ENCODE measurements at places on chromosomes 7 and 10.
A peak's percentile ranks its signal among the peaks of the same experiment; 100 is the strongest.

DNA sequence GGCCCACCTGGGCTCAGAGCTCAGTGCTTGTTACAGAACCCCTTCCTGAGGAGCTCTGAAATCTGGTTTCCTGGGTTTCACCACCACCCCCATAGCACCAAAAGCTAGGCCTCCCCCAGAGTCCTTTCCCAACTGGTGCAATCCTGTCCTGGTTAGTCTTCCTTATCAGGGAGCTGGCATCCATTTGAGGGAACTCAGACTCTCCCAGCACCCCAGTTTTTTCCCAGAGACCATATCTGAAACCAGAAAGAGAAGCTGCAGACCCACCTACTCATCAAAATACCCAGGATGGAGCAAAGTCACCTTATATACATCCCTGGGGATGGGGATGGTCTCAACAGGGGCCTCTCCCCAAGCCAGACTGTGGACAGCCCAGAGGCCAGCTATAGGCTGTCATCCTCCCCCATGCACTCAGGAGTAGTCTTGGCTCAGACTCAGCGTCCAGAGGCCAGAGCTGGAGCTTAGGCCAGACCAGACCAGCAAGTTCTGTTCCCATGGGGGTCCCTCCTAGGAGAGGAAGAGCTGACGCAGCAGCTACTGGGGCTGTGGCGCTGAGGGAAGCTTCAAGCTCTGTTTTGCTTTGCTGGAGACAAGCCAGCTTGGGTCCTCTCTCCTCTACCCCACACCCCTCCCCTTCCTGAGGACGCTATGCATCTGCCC is 3.0 kb downstream of the TBATA start:
- DNase-seq, result no peak

- DNase-seq, result no peak
Observed at GRCh38 chr10:7542189-7542914, 124.4 kb downstream of the ITIH5 start.

DNA sequence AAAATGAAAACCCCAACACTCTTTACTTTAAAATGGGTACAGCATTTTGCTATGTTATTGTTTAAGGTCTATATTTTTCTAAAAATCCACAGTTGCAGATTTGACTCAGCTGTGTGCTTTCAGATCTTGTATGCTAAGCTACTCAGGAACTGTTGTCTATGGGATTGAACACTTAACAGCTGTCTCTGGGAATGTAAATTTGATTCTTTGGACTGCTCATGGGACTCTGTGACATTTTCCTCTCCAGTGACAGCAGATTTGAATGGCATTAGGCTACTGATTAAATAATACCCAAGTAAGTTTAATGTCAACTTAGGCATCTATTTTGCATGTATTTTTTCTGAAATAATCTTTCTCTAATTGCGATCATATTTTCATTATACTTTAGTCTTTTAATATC is 1.7 kb upstream of the CD36 start:
- no peak for DNase-seq

DNA sequence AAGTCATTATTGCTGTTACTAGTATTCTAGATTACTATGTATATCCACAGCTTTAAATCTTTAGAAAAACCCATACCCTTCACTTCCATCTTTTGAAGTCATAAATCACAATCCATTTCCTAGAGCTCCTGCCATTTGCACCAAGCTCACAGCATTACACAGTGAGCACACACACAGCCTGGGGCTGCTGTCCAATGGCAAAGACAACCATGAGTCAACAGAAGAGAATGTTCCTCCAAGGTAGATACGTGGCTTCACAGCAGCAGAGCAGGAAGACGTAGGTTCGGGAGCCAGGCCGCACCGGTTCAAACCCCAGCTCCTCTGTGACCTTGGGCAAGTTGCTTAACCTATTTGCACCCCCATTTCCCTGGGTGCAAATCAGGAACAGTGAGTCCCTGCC is 234.6 kb downstream of the DIP2C start:
- no peak for DNase-seq

GRCh38 chr10:28982974-28983373 is 305.7 kb downstream of the BAMBI start:
- no peak for DNase-seq

DNA sequence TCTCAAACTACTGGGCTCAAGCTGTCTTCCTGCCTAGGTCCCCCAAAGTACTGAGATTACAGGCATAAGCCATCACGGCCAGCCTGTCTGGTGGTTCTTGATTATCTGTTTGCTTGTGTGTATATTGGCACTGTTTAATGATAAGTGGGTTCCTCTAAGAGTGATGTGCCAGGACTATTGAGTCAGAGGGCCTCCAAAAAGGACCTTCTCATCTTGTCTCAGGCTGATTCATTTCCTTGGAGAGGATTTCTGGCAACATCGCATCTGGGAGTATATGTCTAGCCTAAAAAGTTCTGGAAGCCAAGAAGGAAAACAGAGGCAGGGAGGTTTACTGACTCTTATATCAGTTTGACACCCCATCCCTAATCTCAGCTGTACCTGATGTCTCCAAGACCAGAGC is 27.1 kb upstream of the AKAP9 start:
- DNase-seq, result no peak

GRCh38 chr7:127913686-127914085 is 117.6 kb downstream of the LRRC4 start:
- DNase-seq, result no peak

DNA sequence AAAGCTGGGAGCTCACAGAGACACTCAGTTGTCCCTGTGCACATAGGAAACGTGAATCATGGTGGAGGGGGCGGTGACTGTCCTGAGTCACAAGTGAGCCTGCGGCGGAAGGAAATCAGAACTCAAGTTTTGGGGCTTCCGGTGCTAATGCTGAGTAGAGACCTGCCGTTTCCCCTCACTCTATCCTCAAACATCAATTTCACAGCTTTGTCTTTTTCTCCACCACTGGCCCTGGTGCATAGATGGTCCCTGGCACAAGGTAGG is 21.9 kb downstream of the ADCYAP1R1 start:
- DNase-seq, result peak; percentile 50

DNA sequence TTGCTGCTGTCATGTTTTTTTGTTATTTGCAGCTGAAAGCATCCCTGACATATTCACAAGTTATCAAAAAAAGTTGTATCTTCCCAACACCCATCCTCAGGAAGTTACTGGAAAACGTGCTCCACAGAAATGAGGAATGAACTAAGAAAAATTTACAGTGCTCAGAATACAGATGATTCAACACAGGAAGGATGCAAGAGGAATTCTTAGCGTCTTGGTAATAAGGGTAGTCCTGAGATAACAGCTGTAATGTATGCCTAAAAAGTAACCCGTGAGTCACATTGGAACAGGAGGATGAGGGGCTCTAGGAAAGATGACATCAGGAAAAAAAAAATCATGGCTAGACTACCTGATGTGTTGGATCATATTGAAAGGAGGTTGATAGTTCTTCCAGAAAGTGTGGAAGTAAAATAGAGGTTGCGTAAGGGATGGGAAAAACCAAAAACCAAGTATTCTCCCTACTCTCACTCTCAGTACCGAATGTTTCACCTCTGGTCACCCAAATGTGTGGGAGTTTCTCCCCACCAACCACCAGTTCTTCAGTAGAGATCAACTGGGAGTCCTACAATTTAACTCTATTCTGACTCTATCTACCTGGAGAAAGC is 3.9 kb downstream of the ADAM12 start:
- no peak for DNase-seq

DNA sequence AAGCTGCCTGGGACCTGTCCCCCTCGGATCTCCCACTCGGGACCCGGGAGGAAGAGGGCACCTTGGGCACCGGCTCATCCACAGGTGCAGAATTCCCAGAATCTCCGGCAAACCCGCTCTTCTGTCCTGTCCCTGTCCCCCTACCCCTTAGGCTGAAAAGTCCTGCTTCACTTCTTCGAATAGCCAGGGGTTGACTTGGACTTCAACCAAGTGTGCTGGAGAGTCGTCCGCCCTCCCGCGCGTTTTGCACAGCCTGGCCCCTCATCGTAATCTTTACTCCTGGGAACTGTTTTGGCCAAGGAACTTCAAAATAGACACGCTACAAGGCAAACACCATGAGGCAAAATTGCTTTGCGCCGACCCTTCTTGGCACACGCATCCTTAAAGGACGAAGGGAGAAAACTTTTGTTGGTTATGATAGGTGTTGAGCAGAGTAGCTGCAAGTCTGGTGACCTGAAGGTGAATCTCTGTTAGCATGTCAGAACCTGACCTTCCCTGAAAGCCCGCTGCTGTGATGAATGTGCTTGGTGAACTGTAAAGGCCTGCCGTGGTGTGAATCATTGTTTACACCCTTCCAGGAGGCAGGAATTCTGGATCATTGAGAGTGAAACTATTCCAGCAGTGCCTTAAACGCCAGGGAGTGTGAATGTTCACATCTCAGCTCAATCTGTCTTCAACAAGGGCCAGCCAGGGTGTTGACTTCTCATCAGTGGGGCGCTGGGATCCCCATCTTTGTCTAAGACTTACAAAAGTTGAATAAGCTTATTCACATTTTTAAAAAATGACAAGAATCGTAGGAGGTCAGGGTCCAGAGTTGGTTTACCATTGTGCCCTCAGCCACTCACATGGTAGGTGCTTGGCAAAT is 589 bp upstream of the RAPGEF5 start:
- DNase-seq, result no peak

DNA sequence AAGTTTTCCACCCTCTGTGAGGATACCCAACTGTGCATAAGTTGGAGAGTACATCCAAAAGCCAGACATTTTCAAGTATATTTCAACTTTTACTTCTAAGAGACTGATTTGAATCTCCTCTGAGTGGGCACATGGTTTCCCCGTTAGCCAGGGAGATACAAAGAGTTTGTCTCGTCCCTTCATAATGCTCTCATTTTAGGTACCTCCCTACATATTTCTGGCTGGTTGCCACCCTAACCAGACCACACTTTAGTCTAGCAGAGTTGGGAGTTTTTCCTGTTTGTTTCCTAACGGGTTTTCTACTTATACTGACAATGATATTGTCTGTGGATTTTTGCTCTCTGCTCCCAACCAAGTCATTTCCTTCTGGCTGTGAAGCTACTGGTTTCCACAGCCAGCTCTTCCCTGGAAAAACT is 180.3 kb downstream of the CCDC71L start:
- no peak for DNase-seq

GRCh38 chr10:4234661-4235060 is 449.7 kb upstream of the KLF6 start:
- no peak for DNase-seq

- no peak for DNase-seq
Observed at GRCh38 chr7:2168615-2169311, 64.0 kb downstream of the MAD1L1 start.

- no peak for DNase-seq
Observed at GRCh38 chr7:44709011-44709915, 39.4 kb upstream of the ZMIZ2 start.

DNA sequence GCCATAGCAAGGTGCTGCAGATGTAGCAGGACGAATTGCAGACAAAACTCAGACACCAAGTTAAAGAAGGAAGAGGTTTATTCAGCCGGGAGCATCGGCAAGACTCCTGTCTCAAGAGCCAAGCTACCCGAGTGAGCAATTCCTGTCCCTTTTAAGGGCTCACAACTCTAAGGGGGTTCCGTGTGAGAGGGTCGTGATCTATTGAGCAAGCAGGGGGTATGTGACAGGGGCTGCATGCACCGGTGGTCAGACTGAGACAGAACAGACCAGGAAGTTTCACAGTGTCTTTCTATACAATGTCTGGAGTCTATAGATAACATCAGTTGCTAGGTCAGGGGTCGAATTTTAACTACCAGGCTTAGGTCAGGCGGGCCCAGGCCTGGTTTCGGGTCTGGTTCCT is 222.0 kb upstream of the C7orf33 start:
- no peak for DNase-seq

- no peak for DNase-seq
Observed at GRCh38 chr7:151851782-151852181, 25.1 kb downstream of the PRKAG2 start.

GRCh38 chr7:157543791-157544190 is 207.0 kb downstream of the DNAJB6 start:
- DNase-seq, result no peak

- DNase-seq, result no peak
Observed at GRCh38 chr10:61337741-61338140, 115.4 kb downstream of the TMEM26 start.

GRCh38 chr10:6503171-6503570 is 76.9 kb downstream of the PRKCQ start:
- DNase-seq, result no peak

- DNase-seq, result no peak
Observed at GRCh38 chr7:16929146-16929762, 47.5 kb upstream of the AGR3 start.

DNA sequence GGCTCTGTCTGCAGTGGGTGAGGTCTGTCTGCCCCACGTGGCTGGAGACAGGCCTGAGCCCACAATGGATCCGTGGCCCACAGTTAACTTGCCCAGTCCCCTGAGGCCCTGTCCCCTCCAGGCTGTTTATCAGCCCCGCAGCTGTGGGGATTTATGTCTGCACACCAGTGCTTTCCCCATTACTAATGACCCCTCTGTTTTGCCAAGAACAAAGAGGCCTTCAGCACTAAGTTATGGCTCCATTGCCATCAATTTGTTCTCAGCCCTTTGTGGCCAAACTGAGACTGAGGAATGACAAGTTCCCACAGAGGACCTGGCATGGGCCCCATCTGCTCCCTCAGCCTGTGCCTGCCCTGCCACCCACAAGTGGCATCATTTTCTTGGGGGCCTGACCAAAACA is 138.2 kb downstream of the C10orf105 start:
- DNase-seq, result no peak

- no peak for DNase-seq
Observed at GRCh38 chr10:109676703-109677102, 246.6 kb downstream of the XPNPEP1 start.

DNA sequence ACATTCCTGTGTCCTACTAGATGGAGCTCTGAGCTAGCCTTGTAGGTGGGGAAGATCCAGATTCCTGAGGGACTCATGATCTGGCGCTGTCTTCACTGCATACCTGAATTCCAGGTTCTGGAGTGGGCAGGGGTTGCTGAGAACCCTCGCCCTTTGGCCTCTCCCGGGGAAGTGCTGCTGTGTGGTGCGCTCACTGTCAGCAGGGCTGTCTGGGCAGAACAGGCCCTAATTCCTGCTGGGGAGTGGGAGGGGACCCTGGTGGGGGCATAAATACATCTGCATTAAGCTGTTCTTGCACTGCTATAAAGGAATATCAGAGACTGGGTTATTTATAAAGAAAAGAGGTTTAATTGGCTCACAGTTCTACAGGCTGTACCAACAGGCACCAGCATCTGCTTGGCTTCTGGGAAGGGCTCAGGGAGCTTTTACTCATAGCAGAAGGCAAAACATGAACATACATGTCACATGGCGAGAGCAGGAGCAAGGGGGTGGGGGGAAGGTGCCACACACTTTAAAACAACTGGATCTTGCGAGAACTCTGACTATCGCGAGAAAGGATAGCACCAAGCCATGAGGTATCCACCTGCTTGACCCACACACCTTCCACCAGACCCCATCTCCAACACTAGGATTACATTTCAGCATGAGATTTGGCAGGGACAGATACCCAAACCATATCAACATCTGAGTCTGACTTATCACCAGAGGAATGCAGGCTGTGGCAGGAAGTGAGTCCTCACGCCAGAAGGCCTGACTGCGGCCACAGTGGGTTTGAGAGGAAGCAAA is 115.0 kb downstream of the ADCY1 start:
- no peak for DNase-seq

DNA sequence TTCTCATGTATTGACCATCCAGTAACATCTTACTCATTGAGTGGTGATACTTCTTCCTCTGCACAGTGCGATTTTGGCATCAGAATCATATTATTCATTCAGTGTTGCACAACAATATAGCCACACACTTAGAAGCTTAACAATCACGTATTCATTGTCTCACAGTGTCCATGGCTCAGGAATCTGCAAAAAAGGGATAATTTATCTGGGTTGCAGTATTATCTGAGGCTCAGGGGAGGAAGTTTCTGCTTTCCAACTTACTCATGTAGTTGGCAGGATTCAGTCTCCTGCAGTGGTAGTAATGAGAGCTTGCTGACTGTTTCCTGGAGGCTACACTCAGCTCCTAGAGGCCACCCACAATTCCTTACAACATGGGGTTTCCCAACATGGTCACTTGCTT is 803.6 kb downstream of the SORCS1 start:
- DNase-seq, result no peak
